Thoracic aorta endothelial cell (primary cell): ENCODE measurements at places on chromosomes 1 and 21. TPM values are rescaled to one million over a fixed set of nuclear protein-coding genes. Genes with fewer than 3 reads are reported as not detected.

The ITLN2 gene
- total RNA-seq: 0.27 TPM in 1 of 2 replicates, not detected in the other

The RGS18 gene
- not detected in 2 replicates for total RNA-seq

The SMIM1 gene
- 0.66 and 1.7 TPM in 2 replicates for total RNA-seq

The KRTAP10-5 gene
- not detected in 2 replicates for total RNA-seq

The PTGFR gene
- total RNA-seq: under 0.01 and 0.14 TPM in 2 replicates

The RPRD2 gene
- 17.7 and 20.9 TPM in 2 replicates for total RNA-seq

The FCAMR gene
- not detected in 2 replicates for total RNA-seq

The AGT gene
- not detected in 2 replicates for total RNA-seq

The AKR7A3 gene
- 0.40 and 0.43 TPM in 2 replicates for total RNA-seq

The GJA8 gene
- total RNA-seq: not detected in 2 replicates

The NBPF26 gene
- 11.8 and 13.2 TPM in 2 replicates for total RNA-seq

The DOP1B gene
- 12.2 and 15.4 TPM in 2 replicates for total RNA-seq

The LCE3E gene
- total RNA-seq: not detected in 2 replicates

The FCGR1A gene
- not detected in 2 replicates for total RNA-seq

The ADAM30 gene
- not detected in 2 replicates for total RNA-seq

The HSD3B1 gene
- total RNA-seq: not detected in 2 replicates

The ELF3 gene
- total RNA-seq: 0.07 and 0.13 TPM in 2 replicates

The HSPB7 gene
- not detected in 2 replicates for total RNA-seq

The RUNX3 gene
- not detected in 2 replicates for total RNA-seq

The GJA4 gene
- total RNA-seq: 11.4 and 35.9 TPM in 2 replicates

The TSPEAR gene
- not detected in 2 replicates for total RNA-seq

The SKI gene
- total RNA-seq: 36.8 and 38.2 TPM in 2 replicates

The ARMH1 gene
- 0.36 TPM in 1 of 2 replicates, not detected in the other for total RNA-seq

The AIRE gene
- under 0.01 TPM in 1 of 2 replicates, not detected in the other for total RNA-seq

The TCEA3 gene
- 0.53 and 1.0 TPM in 2 replicates for total RNA-seq

The CCDC181 gene
- total RNA-seq: 1.1 and 2.1 TPM in 2 replicates

The EPHA2 gene
- 111 and 117 TPM in 2 replicates for total RNA-seq

The UBL4B gene
- not detected in 2 replicates for total RNA-seq

The GPR25 gene
- total RNA-seq: not detected in 2 replicates

The KLF18 gene
- not detected in 2 replicates for total RNA-seq

The GSTM1 gene
- 8.9 and 12.2 TPM in 2 replicates for total RNA-seq

The HDGF gene
- 227 and 275 TPM in 2 replicates for total RNA-seq

The TEX38 gene
- total RNA-seq: not detected in 2 replicates
